ENCODE measurements at places on chromosomes 11 and 22.
A peak's percentile ranks its signal among the peaks of the same experiment; 100 is the strongest.

- no peak for DNase-seq
These were observed 4.4 kb downstream of the MTMR3 start for GRCh38 chr22:29887358-29887757.

- DNase-seq: no peak
These were observed 225.2 kb upstream of the ANO3 start for GRCh38 chr11:26106726-26107125.

GRCh38 chr22:39114112-39114511, 17.1 kb downstream of the APOBEC3H start:
- DNase-seq: no peak

DNA sequence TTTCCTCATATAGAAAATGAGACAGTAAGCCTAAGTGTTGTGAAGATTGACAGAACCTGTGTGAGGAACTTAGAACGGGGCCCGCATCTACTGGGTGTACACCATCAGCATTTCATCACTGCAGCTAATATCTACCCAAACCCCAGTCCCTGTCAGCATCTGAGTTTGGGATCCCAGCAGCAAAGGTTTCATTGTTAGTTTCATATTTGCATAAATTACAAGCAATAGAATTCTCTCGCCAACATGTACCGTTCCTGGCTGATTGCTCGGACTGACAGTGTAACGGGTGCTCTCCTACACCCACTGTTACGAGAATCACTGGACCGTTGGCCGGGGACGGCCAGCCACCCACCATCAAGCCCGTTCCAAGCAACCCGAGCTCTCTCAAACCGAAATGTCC, 10.4 kb upstream of the TMPRSS6 start:
- DNase-seq: no peak

DNA sequence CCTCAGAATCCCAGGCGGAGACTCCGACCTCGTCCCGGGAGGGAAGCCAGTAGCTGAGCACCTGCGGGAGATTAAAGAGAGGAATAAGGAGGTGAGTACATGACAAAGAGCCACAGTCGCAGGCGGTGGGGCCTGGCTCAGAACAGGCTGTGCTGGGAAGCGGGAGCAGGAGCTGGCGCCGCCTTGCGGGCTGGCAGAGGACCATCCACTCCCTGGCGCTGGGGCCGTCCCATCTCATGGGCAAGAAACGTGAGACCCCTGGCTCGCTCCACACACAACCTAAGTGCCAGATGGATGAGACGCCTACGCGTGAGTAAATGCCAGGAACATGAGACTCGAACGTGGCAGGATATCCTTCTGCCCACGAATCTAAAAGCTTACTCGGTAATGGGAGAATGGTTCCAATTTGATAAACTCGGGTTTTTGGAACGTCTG, 6.3 kb downstream of the CEND1 start:
- peak; percentile 84 for DNase-seq

GRCh38 chr11:84922836-84923235, 704.3 kb downstream of the DLG2 start:
- no peak for DNase-seq

DNA sequence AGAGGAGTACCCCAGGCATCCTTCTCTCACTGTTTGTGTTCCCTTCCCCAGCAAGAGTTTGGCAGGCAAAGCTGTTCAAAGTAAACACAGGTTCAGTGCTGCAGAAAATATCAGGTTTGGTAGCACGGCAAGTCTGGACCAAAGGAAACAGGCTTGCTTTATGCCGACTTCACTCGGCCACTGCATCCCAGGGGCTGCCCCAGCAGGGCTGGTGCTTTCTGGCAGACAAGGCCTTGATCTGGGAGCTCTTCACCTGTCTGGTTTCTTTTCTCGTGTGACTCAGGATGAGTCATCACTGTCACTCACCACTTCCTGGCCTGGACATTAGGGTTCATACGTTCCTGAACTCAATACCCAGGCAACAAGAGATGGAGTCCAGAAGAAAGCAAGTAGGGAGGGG, 52.6 kb upstream of the NAV2 start:
- peak; percentile 81 for DNase-seq

GRCh38 chr11:44684859-44685281, 41.9 kb upstream of the TSPAN18 start:
- no peak for DNase-seq

DNA sequence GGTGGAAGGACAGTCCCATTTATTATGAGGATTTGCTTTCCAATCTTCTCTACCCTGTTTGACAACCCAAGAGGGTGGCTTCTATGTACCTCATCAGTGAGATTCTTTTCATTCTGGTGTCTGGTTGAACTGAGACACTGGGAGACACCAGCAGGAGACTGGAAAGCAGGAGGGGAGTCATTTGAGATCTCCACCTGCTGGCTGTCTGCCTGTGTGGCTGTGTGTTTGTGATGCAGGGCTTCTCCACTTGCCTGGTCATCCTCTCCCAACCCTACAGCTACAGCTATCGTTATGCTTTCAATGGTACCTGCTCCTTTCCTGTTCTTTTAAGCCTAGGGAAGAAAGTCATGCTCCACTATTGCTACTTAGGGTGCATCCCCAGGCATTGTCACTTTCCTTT, 48.6 kb downstream of the MRGPRX1 start:
- no peak for DNase-seq

- DNase-seq: no peak
These were observed 49.6 kb upstream of the NECTIN1 start for GRCh38 chr11:119778391-119779194.

DNA sequence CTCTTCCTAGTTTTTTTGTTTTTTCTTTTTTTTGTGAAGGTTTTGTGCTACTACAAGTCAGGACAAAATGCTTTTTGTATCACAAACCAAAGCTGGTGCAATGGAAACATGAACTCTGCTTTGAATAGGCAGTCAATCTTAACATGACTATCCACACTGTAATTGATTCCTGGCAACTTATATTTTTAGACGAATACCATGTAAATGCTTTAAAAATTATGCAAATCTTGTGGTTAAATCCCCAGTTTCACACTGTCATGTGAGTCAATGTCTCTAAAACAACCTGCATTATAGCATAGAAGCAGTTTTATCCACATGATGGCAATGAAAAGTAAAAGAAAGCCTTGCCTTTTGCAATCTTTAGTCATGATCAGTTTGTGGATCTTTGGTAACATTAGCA, 8.9 kb downstream of the TRPC6 start:
- no peak for DNase-seq

- no peak for DNase-seq
These were observed 3.4 kb upstream of the A4GALT start for GRCh38 chr22:42724062-42724461.
